WTC11 (cell line): ENCODE measurements at places on chromosomes 4 and X.
A peak's percentile ranks its signal among the peaks of the same experiment; 100 is the strongest.

DNA sequence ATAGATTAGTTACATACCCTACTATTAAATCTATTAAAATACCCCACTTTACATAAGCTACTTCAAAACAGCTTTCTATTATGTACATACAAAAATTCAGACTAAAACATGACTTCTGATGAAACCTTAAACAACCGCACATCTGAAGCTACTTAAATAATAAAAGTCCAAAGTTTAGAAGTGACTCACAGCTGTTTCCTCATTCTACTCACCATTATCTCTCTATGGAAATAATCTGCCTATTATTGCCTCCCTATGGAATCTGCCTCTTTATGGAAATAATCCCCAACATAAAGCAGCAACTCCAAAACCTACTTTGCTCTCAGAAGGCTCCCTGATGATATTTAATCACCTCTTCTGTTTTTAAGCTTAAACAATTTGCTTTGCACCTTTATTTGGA is 15.7 kb upstream of the BANK1 start:
- no peak for DNase-seq

DNA sequence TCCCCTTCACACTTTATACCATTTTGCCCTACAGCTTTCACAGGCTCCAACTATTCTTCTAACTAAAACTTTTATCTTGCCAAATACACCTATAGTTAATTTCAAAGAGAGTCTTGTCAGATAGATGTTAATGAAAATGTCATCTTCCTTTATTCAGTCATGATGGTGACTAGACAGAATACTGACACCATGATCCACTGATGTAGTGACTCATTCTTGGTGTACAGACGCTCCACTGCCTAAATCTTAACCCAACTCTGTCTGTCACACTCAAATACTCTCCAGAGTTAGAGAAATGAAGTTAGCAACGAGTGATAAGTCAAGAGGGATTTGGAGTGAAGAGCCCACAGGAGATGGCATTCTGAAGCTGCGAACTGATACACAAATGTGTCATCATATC is 32.1 kb upstream of the HDAC8 start:
- DNase-seq = no peak

DNA sequence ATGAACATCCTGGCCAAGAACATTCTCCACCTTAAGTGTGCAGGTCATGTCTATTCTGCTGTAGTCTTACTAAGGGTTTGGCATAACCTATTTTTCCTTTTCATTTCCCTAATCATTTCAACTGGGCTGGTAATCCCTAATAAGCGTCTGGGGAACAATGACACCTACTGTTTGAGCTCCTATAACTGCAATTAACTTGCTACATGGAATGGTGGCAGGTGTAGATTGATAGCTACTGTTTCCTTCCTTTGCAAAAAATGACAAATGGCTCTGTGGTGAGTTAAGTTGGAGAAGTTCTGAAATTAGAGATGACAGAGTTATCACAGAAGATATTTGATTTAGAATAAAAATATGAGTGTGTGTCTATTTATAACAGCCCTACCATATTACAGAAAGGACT is 104.5 kb upstream of the NAP1L5 start:
- no peak for DNase-seq

DNA sequence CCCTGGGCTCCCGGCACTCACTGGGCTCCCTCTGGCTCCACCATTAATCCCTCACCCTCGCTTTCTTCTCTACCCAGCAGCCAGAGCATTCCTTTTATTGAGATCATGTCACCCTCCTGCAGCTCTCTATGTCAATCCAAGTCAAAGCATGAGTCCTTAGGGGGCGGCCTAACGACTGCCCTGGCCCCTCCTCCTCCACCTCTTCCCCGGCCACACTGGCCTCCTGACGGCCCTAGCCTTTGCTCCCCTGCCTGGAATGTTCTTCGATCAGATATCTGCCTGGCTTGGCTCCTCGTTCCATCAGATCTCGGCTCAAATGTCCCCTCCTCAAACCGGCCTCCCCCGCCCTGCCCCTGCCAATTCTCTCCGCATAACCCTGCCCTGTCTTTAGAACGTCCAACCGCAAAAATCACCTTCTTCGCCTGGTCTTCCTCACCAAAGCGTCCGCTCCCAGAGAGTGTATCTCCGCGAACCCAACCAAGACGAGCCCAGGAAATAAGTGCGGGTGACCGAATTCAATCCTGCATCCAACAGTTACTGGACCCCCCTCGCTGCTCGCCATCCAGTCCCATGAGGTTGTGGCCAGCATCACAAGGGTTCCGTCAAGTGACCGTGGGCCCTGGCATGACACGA is 722 bp upstream of the PNCK start:
- no peak for DNase-seq

GRCh38 chr4:1175635-1176229 is 3.3 kb upstream of the SPON2 start:
- DNase-seq = no peak

DNA sequence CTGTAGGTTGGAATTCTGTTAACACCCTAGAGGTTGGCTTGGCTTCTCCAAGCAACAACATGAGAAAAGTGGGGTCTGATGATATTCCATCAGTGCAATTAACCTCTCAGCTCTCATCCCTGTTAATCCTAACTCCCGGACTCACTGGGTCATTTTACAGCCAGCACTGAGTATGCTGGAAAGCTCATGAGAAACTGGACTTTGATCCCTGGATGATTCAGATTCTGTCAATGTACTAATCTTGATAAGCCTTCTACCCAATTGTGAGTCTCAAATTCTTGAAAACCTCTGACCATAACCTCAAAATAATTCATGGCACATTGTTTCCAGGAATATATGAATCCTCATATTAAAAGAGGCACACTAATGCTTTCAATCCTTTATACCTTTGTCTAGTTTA is 244.3 kb upstream of the DCAF8L1 start:
- DNase-seq = no peak

DNA sequence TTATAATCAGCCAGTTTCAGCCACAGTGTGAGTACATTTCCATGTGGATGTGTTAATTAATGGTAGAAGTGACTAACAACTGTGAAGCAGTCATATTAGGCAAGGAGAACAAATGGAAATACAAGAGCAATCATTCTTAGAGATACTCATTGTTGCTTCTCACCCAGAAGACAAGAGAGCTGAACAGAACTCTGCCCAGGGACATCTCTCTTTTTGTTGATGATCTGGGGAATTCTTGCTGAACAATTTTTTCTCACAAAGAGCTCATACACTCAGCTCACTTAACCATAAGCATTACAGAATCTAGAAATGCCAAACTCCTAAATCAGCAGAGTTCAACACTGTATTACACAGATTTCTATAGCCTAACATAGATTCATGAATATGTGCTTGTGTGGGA is 150.1 kb downstream of the COMMD8 start:
- DNase-seq = no peak

GRCh38 chr4:127936974-127937373 is 28.0 kb downstream of the MFSD8 start:
- DNase-seq = no peak

- no peak for DNase-seq
Observed at GRCh38 chr4:94947681-94948108, 189.9 kb downstream of the BMPR1B start.

DNA sequence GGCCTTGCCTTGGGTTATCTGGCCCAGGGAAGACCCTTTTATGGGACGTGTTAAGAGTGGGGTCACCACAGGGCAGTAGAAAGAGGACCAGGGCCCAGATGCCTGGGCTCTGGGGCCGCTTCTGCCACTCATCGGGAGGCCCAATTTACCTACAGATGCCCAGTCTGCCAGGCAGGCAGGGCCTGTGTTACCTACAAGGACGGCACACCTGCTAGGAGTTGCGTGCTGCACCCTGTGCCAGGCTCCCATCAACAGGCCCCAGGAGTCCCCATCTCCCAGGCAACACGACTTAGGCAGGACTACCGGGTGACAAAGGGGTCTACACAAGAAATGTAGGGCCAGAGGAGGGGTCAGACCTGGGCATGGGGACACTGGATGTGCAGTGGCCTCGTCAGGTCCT is 34.6 kb downstream of the WDR1 start:
- DNase-seq = no peak

DNA sequence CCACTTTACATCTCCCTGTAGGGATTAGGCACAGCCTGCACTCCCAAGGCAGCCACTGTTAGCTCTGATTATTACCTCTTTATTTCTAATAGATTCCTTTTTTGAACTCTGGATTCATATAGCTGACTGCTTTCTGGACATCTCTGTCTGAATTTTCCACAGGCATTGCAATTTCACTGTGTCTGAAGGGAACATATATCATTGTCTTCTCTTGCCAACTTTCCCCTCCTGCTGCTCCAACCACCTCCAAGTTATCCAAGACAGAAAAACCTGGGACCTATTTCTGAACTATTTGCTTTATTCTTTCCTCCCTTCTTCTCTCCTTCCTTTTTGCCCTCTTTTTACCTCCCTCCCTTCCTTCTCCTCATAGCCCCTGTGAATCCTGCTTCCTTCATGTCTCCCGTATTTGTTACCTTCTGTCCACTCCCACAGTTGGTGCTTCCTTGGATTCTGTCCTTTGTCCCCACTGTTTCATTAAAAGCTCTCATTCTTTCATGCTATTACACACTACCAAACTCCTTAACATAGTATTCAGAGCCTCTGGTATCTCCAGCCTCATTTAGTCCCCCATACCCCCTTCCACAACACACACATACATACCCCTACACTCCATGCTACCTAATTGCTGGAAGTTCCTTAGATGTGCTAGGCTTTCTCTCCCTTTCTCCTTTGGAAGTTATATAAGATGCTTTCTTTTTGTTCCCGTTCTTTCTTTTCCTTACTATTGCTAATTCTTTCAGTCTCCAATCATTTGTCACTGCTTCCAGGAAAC is 34.7 kb downstream of the FGF2 start:
- no peak for DNase-seq

DNA sequence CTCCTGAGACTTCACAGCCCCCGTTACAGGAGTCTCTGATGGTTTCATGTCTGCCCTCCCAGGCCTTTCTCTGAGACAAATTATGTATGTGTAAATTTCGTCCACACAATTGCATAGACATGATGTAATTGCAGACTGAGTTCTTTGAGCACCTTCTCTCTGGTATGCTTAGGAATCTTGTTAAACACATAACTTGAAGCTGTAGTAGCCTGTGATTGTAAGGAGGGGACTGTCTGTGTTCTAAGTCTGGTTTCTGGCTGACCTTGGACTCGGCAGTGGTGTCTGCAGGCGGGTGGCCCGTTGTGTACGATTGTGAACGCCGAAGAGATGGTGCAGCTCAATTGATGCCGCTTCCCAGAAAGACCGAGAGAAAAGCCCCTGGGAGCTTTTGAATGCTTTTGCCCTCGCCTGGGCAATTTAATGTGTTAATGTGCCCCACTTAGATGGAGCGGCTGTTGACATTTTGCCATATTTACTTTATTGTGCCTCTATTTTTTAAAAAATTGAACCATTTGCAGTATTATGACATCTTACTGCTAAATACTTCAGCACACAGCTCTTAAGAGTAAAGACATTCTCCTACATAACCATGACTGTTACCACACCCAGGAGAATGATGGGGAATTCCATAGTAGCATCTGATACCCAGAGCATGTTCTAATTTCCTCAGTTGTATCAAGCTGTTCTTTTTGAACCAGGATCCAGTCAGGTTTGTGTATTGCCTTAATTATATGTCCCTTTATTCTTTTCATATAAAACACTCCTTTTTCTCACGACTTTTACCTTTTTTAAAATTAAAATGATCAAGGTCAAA is 58.4 kb upstream of the TADA2B start:
- no peak for DNase-seq

- no peak for DNase-seq
Observed at GRCh38 chr4:48931459-48931858, 24.9 kb upstream of the OCIAD2 start.

DNA sequence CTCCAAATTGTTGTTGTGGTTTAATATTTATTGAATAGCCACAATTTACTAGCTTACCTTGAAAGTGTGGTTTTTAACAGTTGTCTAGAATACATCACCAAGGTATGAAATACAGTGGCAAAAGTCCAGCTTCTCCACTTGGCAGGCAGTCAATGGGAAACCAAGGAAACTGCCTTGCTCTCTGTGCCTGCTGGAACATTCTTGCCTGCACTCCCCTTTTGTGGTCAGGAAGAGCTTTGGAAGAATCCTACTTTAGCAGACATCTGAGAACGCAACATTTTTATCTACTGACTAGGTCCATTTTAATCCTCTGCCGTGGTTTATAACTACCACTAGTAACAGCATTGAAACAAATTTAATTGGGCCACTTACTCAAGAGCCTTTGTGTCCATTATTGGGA is 64.5 kb downstream of the TENM3 start:
- no peak for DNase-seq

GRCh38 chr4:26268246-26268645 is 52.6 kb upstream of the RBPJ start:
- DNase-seq = no peak

- no peak for DNase-seq
Observed at GRCh38 chr4:73865431-73866096, 3.6 kb upstream of the CXCL1 start.

DNA sequence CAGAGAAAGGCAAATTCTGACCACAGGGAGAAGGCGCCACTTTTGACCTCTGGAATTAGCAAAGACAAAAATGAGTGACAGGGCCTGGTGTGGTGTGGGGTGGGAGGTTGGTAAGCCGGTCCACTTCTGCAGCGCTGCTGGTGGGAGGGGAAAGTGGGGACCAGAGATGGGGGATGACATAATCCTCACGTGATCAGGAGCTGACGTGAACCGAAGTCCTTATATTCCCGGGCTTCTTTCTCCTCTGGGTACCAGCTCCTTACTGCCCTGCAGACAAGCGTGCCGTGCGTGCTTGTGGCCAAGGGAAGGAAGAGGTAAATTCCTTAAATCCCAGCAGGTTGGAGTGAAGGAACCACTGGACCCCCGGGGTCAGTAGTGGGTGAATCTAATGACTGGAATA is at the start of gene TCEAL7:
TSS of gene TCEAL7 (plus strand) at position 249 of the 400 bp plus-strand sequence. CDS start 1,165 bp downstream, outside the sequence.
- peak; percentile 10 for DNase-seq

GRCh38 chr4:38696697-38697096 is 32.7 kb downstream of the KLF3 start:
- no peak for DNase-seq

GRCh38 chr4:113616443-113616842 is 145.1 kb downstream of the CAMK2D start:
- DNase-seq = no peak

DNA sequence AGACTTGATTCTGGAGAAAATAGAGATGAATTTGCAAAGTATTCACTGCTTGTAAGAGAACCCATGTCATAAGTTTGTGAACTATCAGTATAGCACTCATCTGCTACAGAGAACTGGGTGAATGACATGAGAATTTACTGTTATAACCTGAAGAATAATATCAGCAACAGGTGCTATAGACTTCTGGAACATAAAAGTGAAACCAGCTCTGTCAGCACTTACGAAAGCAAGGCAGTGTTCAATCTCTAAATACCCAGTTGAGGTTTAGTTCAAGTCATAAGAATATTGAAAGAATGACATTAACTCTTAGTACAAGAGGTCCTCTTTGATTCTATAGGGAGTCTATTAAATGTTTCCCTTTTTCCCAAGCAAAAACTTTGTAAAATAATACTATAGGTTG is 232.9 kb upstream of the ANKRD50 start:
- DNase-seq = no peak

DNA sequence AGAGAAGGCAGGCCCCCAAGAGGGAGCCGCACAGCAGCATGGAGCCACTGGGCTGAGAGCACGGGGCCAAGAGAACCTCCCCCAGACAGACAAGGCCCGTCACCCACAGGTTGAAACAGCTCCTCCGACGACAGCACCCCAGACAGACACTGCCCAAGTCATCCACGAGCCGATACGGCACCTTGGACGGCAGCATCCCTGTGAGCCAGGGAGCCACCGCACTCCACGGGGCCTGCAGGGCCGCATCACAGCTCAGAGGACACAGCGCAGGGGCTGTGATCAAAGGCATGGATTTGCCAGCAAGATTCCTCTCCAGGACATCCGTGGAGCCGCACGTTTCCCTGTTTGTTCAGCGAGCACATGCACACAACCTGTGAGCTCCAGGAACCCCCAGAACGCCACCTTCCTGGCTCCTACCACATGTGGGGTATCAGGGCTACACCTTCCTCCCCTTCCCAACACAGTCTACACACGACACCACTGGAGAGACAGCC is 3.9 kb downstream of the CTBP1 start:
- peak; percentile 7 for DNase-seq
